ENCODE measurements at places on chromosomes 11 and 22.

DNA sequence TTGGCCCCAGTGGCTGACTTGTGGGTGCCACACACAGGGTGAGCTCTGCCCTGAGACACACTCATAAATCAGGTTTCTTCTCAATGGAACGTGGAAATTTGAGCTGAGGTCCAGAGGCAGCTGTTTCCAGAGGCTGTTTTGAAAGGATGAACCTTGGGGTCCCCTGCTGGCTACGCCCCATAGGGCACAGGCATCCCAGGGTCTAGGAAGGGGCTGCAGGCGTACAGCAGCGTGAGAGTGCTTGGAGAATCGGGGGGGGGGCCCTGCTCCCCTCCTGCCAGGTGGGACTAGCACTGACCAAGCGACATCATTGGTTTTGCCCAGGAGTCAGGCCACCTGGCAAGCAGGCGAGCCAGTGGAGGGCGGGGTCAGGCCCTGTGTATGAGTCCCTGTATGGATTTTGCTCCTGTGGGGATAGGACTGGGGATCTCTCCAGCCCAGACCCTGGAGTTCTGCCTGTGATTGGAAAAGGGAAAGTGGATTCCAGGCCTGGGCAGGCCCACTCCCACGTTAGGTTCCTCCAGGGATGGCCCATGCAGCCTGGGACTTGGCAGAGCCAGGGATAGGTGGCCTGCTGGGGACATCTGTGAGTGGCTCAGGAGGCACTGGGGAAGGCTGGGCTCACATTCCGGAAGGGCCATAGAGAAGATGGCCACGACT, 61.0 kb downstream of the FBXO7 start:
- DNase-seq, result no peak

DNA sequence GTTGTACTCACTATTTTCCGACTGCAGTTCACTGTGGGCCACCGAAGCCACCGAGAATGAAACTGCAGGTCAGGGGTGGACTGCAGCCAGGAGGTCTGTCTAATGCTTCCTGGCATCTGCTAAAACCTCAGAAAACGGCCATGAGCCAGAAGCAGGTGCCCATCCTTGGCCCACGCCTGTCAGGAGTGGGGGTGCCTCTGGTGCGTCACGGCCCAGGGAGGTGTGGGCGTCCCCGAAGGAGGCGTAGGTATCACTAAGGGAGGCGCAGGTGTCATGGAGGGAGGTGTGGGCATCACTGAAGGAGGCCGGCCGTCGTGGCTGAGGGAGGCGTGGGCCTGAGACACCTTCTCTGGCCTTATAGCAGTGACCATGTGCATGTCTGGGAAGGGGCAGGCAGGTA, 456.2 kb downstream of the TBC1D22A start:
- DNase-seq, result no peak

DNA sequence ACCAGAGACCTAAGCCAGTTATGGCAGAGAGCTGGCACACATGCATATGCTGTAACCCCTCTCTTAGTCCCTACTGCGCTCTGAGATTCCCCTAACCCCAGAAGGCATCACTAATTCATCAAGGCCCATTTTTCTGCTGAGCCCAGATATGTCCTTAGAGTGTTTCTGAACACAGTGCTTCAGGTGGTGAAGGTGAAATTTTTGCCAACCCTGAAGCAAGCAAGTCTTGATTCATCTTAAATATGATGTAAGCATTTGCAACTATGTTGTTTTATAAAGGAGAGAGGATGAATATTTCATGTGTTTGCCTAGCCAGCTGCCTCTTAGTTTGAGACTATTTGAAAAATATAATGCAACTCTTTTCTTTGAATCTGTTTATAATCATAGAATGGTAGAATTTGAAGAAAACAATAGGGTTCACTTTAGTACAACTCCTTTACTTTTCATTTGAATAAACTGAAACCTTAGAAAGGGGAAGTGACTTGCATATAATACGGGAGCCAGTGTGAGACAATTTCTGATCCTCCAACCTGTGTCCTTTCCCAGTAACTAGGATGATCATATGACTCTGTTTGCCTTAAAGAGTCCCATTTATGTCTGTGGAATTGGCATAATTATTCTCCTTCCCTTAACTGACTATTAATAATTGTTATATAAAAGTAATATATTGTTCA, 194.3 kb upstream of the MTNR1B start:
- no peak for DNase-seq

DNA sequence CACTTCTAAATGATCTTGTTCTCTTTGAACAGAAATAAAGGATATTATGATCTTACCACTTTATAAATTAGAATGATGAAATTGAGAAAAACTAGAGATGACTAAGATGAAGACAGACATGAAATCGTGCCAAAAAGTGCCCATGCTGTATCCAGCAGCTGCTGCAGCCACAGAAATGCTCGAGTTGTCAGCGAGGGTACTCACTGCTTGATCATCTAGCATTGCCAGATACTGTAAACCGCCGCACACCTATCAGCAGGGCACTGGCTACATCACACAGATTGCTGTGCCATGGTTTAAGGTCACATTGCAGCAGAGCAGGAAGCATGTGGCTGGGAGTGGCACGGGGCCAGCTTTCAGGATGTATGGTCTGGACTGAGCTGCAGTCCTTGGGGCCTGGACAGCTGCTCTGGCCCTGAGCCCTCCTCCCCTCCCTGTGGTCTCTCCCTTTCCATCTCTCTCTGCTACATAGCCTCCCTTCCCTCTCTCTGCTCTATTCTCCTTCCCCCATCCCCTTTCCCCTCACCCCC, 51.0 kb upstream of the SEPTIN5 start:
- DNase-seq, result no peak

DNA sequence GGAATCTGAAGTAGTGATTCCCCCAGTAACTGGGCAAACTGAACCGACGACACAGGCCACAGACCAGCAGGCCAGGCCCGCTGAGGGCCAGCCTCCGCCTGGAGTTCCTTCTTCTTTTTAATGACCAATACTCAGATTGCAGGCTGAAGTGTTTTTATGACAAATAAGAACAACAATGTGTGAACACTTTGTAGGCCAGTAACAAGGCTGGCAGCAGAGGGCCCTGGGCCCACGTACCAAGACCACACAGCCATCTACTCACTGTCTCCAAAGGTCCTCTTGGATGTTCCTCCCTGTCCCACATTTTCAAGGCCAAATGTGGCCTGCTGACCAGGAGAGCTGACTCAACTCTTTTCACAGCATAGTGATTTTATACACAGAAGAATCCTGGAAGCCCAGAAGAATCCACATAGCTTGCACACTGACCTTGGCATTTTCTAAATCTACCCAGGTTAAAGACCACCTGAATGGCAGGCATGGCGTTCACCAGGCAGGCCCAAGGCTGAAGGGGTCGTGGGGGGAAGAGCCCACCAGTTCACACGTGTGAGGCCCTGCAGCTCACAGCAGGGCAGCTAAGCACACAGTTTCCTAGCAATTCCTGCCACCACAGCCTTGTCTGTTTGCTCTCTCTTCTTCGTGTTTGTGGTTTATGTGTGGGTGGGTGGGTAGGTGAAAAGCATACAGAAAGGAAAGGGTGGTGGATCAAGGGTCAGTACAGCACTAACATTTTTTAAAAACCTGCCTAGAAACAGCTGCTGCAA, 13.3 kb downstream of the SMCO4 start:
- DNase-seq, result peak; percentile 28
